ENCODE measurements at places on chromosomes 2 and 18.

GRCh38 chr2:106080959-106081358, 113.1 kb downstream of the UXS1 start:
- no peak for DNase-seq

DNA sequence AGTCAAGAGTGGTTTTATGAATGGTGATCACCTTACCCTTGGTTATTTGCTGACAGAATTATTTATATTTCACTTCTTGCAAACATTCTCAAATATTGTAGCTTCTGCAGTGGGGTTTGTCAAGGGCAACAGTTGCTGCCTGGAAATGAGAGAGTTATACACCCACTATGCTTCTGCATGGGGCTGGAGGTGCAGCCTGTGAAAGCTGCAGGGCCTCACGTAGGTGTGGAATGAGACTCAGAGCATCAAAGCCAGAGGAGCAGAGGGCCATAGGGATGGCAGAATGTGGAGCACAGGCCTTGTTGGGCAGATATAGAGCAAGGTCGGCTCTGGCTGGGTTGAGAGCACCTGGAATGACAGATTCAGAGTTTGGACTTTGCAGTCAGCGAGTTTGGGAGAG, 128.2 kb downstream of the ARHGEF4 start:
- no peak for DNase-seq

DNA sequence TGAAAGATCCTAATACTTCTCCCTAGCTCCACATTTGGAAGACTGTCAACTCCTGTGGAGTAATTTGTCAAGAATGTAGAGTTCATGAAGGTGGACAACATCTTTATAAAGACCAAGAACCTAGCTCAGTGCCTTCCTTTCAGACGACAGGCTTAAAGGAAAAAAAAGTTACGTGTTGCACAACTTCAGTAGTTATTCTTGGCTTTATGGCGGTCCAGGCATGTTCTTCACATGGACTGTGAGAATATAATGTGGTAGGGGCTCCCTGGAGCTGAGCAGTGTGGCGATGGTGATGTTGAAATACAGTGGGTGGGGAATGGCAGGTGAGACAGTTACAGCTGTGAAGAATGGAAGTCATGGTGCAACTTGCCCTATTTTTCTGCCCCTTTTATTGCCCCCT, 3.9 kb downstream of the TAF1B start:
- DNase-seq: peak; percentile 48

- DNase-seq: no peak
Observed at GRCh38 chr2:142291969-142292368, 161.2 kb upstream of the LRP1B start.

DNA sequence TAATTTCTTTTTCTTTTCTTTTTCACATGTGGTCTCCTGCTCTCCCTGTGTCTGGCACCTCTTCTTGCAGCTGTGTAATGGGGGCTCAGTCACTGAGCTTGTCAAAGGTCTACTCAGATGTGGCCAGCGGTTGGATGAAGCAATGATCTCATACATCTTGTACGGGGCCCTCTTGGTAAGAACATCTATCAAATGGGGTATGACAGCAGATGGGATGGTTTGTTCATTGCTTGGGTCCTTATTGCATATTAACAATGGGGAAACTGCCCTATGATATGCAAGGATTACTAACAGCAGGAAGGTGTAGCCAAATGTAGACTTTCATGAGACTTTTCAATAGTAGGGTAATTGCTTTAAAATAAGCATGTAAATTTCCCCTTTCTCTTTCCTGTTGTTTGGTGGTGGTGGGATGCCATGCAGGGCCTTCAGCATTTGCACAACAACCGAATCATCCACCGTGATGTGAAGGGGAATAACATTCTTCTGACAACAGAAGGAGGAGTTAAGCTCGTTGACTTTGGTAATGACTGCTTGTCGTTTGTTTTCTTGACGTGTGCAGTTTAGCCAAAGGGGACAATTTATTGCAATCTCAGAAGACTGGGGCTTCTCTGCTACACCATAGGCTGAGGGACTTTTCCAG, 36.5 kb downstream of the MYO3B start:
- no peak for DNase-seq

GRCh38 chr2:128091726-128092080, 703 bp downstream of the UGGT1 start:
- no peak for DNase-seq

- no peak for DNase-seq
Observed at GRCh38 chr2:241808721-241809382, at the start of gene NEU4. TSS of gene NEU4 (plus strand) at chr2:241809193. CDS start at chr2:241814485, 5,292 bp downstream.

GRCh38 chr2:202337706-202338346, 38.3 kb upstream of the BMPR2 start:
- no peak for DNase-seq

DNA sequence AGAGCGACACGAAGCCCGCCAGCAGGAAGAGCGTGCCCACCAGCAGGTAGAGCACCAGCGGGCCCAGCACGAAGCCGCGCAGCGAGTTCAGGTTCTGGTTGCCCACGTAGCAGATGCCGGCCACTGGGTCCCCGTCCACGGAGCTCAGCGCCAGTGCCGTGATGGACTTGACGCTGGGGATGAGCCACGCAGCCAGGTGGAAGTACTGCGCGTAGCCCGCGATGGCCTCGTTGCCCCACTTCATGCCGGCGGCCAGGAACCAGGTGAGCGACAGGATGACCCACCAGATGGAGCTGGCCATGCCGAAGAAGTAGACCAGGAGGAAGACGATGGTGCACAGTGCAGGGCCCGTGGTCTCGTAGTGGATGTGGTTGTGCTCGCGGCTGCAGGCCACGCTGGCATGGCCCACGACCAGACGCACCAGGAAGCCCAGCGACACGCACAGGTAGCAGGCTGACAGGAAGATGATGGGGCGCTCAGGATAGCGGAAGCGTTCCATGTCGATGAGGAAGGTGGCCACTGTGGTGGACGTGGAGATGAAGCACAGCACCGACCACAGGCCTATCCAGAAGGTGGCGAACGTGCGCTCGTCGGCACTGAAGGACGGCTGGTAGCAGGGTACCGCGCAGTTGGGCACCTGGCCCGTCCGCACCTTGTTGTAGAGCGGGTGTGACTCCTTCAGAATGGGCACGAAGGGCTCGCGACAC, 2.1 kb downstream of the FZD5 start:
- no peak for DNase-seq

- DNase-seq: no peak
Observed at GRCh38 chr2:110807522-110807921, 75.1 kb downstream of the ACOXL start.

DNA sequence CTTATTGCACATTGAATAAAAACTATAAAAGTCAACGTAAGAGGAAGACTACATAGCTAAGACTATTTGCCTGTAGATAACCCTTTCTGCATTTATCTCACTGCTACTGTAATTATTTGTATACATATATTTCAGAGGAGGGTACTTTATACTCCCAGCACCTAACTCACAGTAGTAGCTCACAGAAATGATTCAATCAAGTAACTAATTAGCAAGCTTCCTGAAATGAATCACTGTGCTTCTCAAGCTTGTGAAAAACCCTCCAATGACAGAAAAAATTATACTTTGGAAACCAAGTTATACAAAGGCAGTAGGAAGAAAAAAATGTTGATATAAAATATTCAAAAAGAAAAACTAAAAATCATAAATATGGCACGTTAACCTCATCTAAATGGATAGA, 124.9 kb downstream of the NBAS start:
- no peak for DNase-seq

- DNase-seq: peak; percentile 88
Observed at GRCh38 chr18:45670281-45670962, 53.6 kb upstream of the SLC14A1 start.

All from MV-4-11 (cell line).